Colonic mucosa (tissue), 4 donors: ENCODE measurements at places on chromosomes 5 and 9. TPM values are rescaled to one million over a fixed set of nuclear protein-coding genes. Genes with fewer than 3 reads are reported as not detected.

GRCh38 chr9:75909776-75910175 is 19.3 kb downstream of the PCSK5 start:
- no peak for DNase-seq

DNA sequence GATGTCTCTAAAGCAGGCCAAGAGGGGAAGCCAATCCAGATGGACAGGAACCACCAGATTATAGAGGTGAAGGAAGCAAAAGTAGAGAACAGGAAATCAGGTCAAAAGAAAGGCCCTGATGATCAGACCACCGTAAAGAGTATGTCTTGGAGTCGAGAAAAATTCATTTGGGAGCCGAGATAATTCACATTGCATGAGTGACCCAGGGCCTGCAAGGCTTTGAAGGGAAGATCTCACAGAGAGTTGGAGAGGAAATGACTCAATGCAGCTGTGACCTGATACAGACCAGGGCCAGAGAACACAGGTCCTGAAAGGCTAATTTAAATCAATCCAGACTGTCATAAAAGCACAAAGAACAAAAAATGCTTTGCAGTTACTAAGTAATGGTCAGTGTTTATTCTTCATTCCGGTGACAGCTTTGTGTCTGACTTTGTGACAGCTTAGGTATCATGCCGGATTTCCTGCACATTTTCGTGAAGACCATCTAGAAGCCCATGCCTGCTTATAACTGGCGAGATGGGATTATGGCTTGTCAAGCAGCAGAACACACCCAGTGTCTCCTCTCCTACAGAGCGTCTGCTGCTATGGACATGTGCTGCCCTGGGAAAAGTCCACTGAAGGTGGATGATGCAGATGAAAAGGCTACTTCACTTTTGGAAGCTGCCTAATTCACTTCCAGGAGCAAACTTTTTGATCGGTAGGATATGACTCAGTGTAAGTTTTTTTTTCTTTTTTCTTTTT is 5.8 kb upstream of the ACTBL2 start:
- DNase-seq = no peak

ZNF483 gene
- total RNA-seq = 2.8 TPM

DNA sequence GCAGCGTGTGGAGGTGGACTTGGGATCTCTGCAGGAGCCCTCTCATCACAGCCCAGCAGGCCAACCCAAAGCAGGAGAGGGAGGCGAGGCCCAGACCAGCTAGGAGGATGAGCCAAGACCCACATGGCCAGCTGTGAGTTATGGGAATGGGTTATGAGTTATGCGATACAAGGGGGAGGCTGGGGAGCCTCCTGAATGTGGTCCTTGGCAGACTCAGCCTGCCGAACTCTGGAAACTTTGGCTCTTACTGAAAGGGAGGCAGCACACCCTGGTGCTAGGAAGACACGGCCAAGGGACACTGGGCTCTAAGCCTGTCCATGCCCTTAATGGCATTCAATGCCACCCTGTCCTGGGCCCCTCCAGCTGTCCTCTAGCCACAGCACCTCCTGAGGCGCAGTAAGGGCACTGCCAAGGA is 7.7 kb upstream of the VAV2 start:
- DNase-seq = no peak

GRCh38 chr9:121262423-121262822 is 5.5 kb upstream of the GSN start:
- DNase-seq = no peak

DNA sequence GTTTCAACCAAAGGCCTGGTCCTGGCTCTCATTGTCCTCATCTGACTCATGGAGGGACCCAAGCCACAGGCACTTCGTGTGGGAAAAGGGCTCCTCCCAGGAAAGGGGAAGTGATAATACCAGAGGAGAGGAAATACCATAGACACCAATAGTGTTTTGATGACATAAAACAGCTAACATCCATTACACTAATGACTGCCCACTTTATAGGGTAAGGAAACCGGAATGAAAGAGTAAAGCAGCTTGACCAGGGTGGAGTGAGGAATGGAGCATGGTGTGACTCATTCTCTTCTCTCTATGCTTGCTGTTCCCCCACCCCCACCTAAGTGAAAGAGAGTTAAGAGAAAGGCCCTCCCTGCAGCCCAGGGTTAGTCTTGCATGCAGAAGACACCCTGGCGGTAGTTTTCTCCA is 67.4 kb upstream of the HRH2 start:
- no peak for DNase-seq

DNA sequence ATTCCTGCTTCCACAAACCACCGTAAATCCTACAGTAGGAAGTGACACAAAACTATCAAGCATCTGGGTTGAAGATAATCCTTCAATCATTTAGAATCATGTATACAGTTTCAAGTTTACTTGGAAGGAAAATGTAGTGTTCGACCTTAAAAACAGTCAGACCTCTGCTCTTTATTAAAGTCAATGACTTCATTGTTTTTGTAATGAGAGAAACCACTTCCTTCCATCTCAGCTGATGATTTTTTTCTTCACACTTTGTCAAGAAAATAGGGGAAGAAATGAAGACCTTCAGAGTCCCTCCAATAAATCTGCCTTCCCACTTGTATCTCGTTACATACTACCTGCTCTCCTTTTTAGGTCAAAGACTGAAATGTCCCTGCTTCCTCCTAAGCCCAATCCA is 30.1 kb downstream of the TUSC1 start:
- no peak for DNase-seq
